ENCODE measurements at places on chromosomes 12 and 14.
A peak's percentile ranks its signal among the peaks of the same experiment; 100 is the strongest.

DNA sequence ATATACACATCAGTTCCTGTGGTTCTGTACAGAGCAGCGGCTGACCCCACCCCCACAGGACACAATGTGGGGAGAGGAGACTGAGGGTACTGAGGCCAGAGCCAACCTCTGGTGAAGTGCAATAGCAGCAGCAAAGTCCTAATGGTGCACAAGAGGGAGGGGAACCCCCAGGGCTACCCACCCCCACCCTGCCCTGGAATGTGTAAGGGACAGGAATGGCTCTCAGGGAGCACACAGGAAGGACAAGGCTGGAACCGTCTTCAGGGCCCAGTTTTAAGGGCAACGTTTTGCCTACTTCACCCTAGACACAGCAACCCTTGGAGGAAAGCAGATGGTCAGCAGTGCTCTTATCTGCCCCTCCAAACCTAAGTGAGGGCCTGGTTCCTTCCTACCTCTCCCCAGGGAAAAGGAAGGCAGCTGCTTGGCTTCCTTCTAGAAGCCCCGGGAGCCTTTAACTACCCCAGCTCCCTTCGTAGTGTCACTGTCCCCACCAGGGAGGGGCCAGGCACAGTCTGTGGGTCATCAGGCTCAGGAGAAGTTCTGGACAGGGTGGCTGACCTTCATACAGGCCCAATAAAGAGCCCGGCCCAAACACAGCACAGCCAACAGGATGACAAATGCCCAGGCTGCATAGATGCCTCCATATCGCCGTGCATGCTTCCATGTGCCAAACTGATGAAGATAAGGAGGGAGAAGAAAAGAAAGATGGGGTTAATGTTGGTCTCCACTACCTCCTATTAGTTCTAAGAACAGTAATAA lies 3.0 kb downstream of the PIP4P1 start:
- no peak for DNase-seq

GRCh38 chr14:91358654-91359220 lies 58.9 kb downstream of the CCDC88C start:
- DNase-seq: no peak

GRCh38 chr14:50607181-50607580 lies 47.2 kb downstream of the ATL1 start:
- DNase-seq: no peak

GRCh38 chr12:98799822-98800221 lies 154.7 kb downstream of the APAF1 start:
- no peak for DNase-seq

GRCh38 chr14:91751719-91752118 lies 19.8 kb upstream of the CATSPERB start:
- no peak for DNase-seq

DNA sequence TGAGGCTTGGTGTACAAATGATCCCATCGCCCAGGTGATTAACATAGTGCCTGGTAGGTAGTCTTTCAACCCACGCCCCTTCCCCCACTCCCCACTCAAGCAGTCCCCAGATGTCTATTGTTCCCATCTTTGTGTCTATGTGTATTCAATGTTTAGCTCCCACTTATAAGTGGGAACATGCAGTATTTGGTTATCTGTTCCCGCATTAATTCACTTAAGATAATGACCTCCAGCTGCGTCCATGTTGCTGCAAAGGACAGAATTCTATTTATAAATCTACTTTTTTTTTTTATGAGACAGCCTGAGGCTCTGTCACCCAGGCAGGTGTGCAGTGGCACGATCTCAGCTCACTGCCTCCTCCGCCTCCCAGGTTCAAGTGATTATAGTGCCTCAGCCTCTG lies 15.7 kb downstream of the SPX start:
- DNase-seq: no peak

GRCh38 chr12:113683574-113683973 lies 211.9 kb upstream of the LHX5 start:
- peak; percentile 41 for DNase-seq

DNA sequence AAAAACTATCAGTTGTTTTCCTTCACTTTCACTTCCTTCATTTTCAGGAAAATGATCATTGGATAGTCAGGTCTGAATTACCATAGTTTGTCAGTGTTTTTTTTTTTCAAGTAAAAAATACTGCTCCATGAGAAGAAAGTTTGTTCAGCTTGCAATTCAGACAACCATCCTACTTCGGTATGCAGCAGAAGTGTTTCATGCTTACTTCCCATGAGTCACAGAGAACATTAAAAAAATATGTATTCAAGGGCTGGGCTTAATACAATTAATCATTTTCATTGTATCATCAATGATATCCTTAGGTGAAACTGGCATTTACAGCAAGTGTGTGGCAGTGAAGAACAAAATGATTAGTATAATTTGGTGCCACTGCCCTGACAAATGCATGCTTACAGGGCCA lies 21.6 kb downstream of the PYM1 start:
- no peak for DNase-seq

DNA sequence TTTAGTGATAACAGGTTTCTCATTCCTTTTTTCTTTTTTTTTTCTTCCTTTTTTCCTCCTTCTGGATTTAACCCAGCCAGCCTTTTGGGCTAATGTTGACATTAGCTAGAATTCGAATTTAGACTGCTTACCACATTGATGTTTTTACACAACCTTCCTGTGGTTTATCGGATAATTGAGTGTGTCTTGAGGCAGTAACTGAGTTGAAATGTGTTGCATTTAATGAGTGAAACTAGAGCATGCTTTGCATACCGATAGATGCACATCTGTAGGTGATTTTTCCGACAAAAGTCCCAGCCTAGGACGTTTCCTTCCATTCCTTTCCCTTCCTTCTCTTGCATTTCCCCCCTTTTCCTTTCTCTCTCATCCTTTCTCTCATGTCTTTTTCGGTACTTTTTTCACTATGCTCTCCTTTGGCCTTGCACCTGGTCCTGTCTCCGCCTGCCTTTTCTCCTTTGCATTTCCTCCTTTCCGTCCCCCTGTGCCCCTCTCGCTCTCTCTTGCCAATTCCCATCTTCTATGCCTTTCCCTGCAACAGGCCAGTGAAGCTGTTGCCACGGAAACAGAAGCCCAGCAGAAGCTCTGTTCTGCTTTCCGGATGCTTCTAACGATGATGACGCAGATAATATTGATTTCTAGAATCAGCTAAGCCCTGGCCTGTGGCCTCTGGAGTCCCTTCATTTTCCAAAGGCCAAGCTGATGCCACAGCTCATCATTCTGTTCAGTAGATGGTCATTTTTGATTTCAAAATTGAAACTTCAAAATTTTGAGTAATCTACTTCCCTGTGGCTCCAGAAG lies 76.1 kb downstream of the SLC25A47 start:
- DNase-seq: peak; percentile 83

GRCh38 chr12:81758421-81759189 lies 545 bp downstream of the PPFIA2 start:
- DNase-seq: no peak

DNA sequence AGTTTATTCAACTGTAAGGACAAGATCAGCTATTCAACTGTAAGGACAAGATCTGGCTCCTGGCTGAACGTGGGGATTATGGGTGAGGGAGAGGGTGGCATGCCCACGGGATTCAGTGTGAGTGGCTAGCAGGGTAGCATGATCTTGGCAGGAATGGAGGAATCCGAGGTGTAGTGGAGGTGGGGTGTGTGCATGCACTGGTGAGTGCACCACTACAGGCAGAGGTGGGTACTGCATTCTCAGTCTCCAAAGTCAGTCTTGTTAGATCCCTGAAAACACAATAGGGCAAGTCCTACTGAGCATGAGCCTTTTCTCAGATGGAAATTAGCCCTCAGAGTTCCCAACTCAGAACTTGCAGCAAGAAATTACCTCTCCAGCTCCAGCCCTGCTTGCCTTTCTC lies 32.2 kb upstream of the DCD start:
- DNase-seq: peak; percentile 18

- DNase-seq: no peak
These were observed 60.7 kb downstream of the CCNK start for GRCh38 chr14:99541677-99542470.

GRCh38 chr14:52661314-52661713 lies 34.0 kb downstream of the ERO1A start:
- no peak for DNase-seq

DNA sequence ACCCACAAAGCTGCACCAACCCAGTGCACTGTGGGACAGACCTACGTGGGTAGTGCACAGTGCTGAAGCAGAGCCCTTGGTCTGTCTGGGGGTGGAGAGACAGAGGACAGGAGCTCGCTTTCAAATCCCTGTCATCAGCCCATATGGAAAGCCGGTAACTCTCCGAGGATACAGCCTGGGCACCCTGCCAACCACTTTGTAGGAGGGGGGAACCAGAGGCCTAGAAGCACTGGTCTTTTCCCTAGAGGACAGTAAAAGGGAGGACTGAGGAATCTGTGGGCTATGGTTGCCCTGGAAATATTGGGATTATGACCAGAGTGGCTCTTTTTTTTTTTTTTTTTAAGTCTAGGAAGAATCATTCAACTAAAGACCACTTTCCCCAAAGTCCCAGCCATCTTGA lies 74.3 kb downstream of the MAP3K9 start:
- DNase-seq: peak; percentile 17

- DNase-seq: no peak
These were observed 208.2 kb upstream of the TMTC1 start for GRCh38 chr12:29991924-29992323.

DNA sequence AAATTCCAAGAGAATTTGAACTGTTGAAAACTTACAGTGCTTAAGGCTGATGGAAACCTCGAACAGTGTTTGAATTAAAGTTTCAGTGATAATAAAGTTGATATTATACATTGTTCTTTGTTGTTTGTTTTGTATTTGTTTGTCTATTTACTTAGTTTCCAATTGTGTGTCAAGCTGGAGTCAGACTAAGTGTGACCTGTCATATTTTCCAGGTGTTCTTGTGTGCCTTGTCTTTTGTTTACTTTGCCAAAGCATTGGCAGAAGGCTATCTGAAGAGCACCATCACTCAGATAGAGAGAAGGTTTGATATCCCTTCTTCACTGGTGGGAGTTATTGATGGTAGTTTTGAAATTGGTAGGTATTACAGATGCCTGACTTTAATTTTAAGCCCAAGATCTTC lies 6.0 kb downstream of the SLCO1C1 start:
- DNase-seq: peak; percentile 4

DNA sequence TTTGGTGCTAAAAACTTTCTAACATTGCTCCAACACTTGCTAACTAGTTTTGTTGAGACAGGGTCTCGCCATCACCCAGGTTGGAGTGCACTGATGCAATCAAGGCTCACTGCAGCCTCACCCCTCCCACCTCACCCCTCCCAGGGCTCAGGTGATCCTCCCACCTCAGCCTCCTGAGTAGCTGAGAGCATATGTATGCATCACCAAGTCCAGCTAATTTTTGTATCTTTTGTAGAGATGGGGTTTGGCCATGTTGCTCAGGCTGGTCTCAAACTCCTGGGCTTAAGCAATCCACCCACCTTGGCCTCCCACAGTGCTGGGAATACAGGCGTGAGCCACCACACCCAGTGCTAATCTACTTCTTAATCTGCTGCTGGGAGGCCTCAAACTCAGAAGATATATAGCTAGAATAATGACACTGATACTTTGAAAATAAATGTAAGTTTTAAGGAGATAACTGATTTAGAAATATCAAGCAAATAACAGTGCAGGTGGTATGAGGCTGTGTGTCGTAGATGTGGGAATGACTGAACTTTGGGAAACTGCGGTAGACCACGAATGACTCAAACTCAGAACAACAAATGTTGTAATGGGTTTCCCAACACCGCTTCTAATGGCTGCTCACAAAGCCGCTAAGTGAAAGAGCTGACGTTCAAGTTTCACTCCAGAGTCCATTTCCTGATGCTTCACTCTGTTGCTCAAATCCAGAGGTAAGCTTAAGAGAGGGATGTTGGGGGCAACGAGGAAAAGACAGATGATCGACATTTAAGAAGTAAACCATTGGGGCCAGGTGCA lies 10.0 kb downstream of the TMCC3 start:
- no peak for DNase-seq

DNA sequence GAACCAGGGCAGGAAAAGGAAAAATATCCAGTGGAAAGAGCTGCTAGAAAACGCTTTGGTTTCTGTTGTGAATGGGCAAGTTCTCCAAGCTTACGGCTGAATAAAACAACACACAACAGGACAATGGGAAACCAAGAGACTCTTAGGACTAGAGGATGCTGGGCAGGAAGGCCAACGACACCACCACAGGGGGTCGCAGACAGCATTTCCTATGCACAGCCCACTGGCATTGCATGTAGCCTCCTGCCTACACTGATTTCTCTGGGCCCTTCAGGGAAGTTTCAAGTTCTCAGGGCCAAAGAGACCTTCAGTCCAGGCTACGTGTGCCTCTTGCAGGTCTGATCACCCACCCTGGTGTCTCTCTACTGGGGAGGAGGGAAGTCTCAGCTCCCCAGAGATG lies 108.0 kb downstream of the RIMBP2 start:
- DNase-seq: no peak

DNA sequence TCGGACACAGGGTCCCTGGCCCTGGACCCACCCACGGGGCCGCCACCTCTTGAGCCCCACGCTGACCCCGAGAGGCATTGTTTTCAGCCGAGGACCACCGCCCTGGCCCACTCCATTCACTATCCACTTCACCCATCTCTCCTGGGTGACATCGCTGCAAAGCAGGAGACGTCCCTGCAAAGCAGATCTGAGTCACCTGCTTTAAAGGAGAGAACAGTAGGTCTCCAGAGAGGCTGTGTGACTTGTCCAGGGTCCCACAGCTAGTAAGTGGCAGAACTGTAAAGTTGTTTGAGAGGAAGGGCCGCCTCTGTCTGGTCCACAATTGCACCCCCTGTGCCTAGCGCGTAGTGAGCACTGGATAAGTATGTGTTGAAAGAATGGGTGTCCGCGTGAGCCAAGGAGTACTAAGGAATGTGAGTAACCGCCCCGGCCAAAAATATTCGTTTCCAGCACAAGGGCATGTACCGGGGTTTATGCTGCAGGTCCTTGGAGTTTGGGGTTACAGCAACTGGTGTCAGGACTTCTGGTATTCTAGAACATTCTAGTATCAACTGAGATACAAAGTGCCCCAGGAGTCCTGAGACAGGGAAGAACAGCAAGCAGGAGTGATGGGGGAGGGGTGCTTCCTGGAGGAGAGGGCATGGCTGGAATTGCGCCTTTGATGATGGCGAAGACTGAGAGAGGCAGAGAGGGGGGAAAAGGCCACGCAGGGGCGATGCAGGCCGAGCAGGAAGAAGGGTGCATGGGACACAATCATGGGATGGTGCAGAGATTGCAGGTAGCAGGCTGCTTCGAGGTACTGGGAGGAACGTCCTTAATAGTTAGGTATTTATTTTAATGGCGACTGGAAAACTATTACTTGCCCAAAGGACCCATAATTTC lies 91.1 kb downstream of the SCARB1 start:
- DNase-seq: no peak

DNA sequence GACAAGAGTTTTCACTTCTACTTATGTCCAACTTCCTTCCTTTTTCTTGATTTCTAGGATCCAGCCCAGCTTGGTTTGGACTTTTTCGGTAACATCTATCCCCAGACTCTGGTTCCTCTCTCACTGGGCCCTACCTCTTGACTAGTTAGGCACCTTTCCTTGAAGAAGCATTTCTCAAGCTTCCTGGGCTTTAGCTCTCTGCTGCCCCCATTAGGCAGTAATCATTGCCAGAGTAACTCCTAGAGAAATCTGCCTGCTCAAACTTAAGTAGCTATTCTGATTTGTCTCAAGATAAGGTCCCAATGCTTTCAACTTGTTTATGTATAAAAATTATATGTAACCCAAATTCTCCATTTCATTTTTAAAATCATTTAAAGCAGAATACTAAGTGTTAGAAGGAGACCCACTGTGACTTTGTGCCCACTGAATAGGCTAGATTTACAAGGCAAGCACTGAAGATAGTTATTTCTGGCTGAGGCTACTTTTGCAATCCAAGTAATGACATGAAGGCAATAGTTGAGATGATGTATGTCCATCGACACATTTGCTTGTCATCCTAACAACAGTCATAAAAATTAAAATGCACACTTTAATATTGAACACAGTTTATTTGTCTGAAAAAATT lies 275.0 kb upstream of the G2E3 start:
- DNase-seq: peak; percentile 33

GRCh38 chr12:76470028-76470939 lies 89.3 kb downstream of the OSBPL8 start:
- DNase-seq: no peak
